ENCODE measurements at places on chromosomes 2 and 18.

GRCh38 chr2:238486123-238486848 lies 59.6 kb downstream of the ASB1 start:
- no peak for DNase-seq

DNA sequence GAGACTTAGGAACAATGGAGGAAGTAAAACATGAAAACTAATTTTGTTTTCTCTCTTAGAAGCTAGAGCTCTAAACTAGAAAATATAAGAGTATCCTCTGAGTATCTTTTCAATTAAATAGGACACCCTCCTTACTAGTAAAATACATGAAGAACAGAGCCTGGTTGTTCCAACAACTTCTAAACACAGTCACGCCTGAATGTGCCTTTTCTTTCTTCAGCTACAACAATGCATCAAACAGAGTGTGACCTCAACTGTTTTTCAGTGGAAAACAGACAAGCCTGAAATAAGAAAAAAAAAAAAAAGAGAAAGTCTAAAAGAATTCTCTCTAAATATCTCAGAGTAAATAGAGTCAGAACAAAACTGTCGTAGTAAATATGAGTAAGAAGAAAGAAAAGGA lies 928.8 kb downstream of the CNTNAP5 start:
- DNase-seq: no peak

- peak; percentile 67 for DNase-seq
These were observed 63.4 kb downstream of the INPP4A start for GRCh38 chr2:98507891-98508708.

GRCh38 chr2:218980735-218981389 lies 4.1 kb downstream of the FEV start:
- DNase-seq: no peak

- DNase-seq: no peak
These were observed 153.6 kb downstream of the TRABD2A start for GRCh38 chr2:84727315-84727714.

Data from uterus (tissue), 4 donors.